ENCODE measurements at places on chromosomes 13 and 19. TPM values are rescaled to one million over a fixed set of nuclear protein-coding genes. Genes with fewer than 3 reads are reported as not detected.

PAK4 gene
- 16.1 TPM for total RNA-seq

ZNF229 gene
- total RNA-seq = 2.6 TPM

ZNF442 gene
- total RNA-seq = 4.3 TPM

SRRM5 gene
- total RNA-seq = 0.68 TPM

All from activated naive CD8-positive, alpha-beta T cell treated with anti-CD3 and anti-CD28 coated beads, Interleukin-2, amount 10 ng/mL, durations not matched to agents 7 days and 5 days (primary cell).